ENCODE measurements at places on chromosomes 6 and 20.

DNA sequence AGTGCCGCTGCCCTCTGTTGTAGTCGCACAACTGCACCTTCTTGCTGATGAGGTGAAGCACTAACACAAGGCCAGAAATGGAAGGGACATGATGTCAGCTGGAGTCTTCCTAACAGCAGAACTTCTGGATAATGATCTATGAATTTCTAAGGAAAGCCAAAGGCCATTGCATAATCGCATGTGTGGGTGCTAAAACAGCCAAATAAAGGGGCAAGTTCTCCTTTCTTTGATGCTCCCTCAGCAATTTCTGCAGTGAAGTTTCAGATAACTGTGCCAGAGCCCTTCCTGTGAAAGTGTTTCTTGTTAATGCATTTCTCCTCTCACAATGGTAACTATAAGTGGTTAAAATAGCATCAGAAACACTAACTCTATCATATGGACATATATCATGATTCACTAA lies 8.0 kb upstream of the F13A1 start:
- no peak for DNase-seq

DNA sequence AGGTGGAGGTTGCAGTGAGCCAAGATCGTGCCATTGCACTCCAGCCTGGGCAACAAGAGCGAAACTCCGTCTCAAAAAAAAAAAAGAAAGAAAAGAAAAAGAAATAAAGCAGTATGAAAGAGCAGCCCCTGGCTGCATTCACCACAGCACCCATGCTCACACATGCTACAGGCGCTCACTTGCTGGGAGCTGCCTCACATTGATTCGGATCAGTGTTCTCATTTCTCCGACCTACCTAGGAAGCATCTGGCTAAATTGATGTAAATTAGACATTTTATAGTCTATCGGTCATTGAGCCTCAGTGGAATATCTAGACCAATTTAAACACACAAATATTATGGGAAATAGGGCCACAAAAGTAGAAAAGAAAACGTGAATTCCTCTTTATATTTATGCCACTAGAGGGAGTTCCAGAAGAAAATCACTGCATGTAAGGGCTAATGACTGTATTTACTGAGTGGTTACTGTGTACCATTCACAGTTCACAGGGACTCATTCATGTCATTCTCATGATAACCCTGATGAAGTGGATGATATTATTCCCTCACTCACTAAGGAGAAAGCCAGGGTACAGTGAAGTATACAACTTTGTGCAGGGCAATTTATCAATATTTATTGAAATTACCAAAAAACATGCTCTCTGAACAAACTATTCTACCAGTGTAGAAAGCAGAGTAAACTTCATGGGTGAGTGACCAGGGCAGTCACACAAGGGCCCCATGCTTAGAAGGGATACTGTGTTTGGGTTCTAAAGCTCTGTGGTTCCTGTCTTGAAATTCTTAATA lies 5.3 kb upstream of the MOG start:
- DNase-seq: no peak

DNA sequence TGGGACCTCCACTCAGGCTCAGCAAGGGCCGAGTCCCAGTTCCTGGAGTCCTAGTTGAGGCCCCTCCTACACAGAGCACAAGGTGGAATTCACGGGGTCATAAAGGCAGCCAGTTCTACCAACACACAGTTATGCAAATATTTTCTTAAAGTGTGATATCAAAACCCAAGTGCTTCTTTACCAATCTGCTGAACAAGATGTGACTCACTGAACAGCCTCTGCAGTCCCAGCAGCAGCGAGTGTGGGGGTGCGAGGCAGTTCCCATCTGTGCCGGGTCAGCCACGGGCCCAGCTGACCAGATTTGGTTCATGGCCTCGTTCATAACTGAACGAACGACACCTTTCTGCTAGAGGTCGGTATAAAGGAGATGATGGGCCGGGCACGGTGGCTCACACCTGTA lies 4.5 kb upstream of the TCEA2 start:
- DNase-seq: no peak

- peak; percentile 94 for DNase-seq
Observed at GRCh38 chr6:108558372-108559096, 2.2 kb upstream of the FOXO3 start.

DNA sequence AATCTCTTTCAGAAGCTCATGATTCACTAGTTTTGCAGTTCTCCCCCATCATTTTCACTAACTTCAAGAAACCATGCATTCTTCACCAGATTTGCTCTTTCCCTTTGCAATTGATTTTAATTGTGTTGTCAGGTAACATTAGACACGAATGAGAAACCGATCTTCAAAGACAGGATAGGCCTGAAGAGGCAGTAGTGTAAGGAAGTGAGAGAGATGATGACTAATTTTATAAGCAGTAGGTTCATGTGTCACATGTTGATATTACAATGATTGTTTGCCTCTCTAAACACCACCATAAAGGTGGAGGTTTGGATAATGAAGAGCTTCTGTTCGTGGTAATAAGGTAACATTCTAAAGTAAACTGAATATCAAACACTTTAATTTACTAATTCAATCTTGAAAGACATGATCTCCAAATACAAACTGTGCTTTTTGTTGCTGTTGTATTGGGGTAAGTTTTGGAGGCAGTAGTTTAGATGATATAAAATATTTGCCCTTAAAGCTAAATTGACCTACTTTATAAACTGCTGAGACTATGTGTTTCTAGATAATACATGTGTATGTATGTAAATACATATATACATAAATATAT lies 207.2 kb downstream of the PHACTR1 start:
- DNase-seq: no peak

DNA sequence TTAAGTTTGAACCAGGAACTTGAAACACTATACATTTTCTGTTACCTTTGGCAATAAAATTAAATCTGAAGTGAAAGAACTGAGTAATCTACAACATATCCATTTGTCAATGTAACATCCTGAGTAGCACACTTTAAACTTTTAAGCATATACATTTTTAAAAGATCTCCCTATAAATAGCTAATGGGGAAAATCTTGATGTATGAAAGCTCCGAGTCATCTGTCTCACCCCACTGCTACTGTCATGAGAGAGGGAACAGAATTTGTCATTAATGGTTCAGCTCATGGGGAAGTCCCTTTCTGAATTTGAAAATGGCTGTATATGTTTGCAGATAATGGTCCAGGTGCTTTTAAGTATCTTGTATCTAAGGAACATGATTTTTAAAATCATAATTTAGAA lies 55.2 kb upstream of the NOX3 start:
- no peak for DNase-seq
